ENCODE measurements at places on chromosomes 11 and 22. TPM values are rescaled to one million over a fixed set of nuclear protein-coding genes. Genes with fewer than 3 reads are reported as not detected.

The OR51E2 gene
- 3.5 TPM for total RNA-seq

The PYGM gene
- total RNA-seq = not detected

The SPINDOC gene
- total RNA-seq = 26.2 TPM

The CD3E gene
- total RNA-seq = not detected

Measured in MG63 (cell line).